ENCODE measurements at places on chromosomes 1 and 21.

DNA sequence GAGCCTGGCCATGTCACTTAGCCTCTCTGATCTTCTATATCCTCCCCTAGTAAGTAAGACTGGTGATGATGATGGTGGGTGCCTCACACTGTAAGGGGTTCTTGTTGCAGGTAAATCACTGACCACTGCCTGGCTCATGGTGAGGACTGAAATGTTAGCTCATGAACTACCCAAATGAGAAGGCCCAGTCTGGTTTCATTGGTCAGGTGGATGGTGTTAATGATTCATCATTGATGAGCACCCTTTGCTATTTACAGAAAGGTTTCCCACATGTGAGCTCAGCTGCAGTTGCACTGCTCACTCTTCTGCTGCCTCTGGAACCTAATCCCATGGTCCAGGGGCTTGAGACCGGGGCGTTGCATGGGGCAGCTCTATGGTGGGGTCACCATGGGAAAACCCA lies 417.7 kb downstream of the PRDM2 start:
- no peak for DNase-seq

DNA sequence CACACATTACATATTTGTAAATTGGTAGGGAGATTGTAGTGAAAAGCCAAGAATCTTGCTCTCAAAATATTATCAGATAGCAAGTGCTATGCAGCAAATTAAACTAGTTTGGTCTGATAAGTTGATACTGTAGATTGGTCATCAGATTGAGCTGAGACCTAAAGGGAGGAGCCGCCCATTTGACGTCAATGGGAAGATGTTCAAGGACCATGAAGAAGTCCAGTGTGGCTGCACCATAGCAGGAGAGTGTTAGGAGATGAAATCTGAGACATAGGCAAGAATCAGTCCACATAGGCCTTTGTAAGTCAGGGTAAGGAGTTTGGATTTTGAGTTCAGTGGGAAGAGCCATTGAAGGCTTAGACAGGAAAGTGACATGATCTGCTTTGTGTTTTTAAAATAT lies 16.3 kb downstream of the ZMPSTE24 start:
- DNase-seq: no peak

DNA sequence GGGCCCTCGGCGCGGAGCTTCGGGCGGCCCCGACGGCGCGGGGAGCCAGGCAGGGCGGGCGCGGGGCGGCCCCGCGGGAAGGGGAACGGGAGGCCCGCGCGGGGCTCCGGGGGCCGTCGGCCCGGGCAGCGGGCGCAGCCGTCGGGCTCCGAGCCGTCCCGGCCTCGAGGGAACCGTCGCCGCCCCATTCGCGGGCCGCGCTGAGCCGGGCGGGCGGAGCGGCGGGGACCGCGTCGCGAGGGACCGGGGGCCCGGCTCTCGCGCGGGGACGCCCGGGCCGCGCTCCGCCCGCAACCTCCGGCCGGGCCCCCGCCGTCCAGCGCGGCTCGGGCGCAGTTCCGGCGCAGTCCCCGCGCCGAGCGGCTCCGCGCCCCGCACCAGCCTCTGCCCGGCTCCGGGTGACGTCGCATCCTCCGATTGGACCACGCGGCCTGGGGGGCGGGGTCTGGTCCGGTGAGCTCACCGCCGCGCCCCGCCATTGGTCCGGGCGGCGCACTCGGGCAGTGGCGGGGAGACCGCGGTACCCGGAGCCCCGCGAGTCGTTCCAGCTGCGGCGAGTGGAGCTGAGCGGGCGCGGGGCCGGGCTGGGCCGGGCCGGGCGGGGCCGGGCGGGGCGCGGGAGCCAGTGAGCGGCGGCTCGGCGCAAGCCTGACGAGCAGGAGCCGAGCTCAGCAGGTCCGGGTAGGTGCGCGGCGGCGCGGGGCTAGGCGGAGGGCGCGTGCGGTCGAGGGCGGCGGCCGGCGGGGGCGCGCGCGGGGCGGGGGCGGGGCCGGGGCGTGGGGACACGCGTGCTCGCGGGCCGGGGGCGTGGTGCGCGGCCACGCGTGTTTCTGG lies 66.7 kb upstream of the VAMP3 start:
- peak; percentile 97 for DNase-seq

DNA sequence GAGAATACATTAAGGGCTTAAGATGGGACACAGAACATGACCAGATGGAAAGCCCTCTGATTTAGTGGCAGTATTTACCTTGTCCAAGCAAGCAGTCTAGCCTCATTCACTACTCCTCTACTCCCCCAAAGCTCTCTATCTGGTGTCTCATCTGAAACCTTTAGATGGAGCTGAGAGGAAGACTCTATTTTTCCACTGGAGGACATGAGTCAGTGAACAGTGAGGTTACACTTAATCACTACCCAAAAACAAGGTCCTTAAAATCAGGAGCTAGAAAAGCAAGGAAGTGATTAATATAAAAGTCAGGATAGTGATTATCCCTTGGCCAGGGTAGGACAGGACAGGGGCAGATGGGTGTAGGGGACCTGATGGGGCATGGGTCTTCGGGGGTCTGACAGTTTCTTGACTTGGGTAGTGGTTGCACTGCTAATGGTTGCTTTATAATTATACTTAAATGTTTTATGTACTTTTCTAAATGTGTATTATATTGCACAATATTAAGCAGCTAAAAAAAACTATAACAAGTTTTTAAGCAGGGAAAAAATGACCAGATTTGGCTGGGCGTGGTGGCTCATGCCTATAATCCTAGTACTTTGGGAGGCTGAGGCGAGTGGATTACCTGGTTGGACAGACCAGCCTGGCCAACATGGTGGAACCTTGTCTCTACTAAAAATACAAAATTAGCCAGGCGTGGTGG lies 3.0 kb downstream of the PTPN22 start:
- no peak for DNase-seq

- peak; percentile 54 for DNase-seq
Measured at GRCh38 chr1:95086949-95087533, 14.3 kb upstream of the ALG14 start.

DNA sequence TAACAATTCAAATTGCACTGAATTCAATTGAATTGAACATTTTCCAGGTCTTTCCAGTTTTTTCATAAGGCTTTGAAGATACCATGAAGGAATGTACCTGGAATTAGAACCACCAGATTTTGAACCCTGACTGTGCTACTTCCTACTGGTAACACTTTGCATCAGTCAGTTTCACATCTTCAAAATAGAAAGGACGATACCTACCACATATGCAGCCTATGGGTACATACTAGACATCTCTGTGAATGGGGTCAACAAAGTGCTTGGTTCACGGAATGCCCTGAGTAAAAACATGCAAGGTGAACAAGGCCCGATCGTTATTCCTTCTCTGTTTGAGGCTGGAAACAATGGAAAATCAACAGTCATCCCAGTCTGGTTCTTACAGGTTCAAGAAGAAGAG lies 41.2 kb upstream of the WLS start:
- no peak for DNase-seq

GRCh38 chr1:62294261-62294660 lies 25.0 kb downstream of the KANK4 start:
- DNase-seq: no peak

DNA sequence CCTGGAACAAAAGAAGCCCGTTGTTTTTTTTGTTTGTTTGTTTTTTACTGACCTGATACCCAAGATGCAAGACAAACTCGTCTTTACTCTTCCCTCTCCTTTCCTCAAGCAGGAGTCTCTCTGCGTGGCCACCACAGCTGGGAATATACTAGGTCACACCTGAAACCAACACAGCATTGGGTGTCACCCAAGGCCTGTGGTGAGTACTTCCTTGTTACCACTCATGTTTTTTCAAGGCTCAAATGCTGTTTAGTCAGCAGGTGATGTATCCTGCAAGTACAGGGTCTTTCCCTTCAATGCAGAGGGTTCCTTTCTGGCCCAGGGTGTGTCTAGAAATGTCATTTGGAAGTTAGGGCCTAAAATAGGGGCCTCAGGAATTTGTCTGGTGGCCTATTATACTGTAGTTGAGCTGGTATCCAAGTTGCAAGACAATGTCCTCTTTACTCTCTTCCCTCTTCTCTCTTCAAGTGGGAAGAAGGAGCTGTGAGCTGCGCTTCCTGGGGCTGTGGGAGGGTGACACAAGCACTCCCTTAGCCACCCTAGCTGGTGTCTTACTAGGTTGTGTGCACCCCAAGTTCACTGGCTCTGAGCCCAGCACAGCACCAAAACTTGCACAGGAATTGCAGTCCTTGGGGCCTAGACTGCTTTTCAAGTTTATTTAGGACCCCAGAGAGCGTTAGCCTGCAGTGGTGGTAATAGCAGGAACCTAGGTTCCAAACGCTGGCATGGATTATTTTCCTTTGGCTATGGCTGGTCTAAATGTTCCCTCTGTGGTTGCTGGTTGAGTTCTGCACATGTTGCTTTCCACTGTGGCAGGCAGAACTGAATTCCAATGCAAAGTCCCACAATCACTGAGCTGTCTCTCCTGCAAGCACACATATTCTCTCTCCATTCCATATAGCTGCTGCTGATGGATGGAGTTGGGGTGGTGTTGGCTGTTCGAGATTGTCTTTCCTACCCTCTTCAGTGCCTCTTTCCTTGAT lies 91.4 kb upstream of the LYPLAL1 start:
- DNase-seq: no peak

GRCh38 chr21:44453120-44453519 lies 2.2 kb upstream of the LRRC3 start:
- no peak for DNase-seq

GRCh38 chr1:217067642-217068041 lies 344.4 kb upstream of the ESRRG start:
- DNase-seq: no peak

GRCh38 chr1:214579183-214579582 lies 23.8 kb upstream of the CENPF start:
- no peak for DNase-seq

DNA sequence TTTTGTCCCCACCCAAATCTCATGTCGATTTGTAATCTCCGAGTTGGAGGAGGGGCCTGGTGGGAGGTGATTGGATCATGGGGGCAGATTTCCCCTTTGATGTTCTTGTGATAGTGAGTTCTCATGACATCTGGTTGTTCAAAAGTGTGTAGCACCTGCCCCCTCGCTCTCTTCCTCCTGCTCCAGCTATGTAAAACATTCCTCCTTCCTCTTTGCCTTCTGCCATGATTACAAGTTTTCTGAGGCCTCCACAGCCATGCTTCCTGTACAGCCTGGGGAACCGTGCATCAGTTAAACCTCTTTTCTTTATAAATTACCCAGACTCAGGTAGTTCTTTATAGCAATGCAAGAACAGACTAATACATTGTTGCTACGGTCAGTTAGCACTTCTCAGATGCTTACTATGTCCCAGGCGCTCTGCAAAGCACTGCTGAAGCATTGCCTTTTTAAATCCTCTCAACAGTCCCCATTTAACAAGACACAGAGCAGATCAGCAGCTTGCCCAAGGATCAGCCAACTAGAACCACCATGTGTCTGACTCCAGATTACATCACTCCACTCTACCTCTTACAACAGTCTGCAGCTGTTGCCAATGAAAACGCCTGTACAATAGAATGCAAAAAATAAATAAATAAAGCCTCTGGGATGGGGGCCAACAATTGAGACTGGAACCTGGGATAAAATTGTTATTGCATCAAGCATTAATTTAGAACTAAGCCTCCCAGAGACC lies 52.4 kb upstream of the USP1 start:
- DNase-seq: peak; percentile 67

- no peak for DNase-seq
Measured at GRCh38 chr1:55146781-55147180, 68.4 kb downstream of the USP24 start.

DNA sequence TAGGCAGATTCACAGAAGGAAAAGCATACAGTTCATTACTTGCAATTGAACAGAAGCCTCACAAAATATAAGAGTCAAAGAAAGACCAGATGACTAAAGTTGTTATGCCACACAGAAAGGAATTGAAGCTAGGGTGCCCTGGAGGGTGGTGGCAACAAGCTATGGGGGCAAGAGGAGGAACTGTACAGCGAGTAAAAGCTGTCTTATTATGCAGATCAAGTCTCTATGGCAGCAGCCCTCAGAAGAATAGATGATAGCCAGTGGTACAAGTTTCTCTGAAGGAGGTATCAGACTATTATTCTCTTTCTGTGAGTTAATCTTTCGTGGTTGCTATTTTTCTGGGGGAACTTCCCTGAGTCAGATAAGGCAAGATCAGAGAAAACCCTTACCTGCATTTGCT lies 72.2 kb downstream of the C21orf91 start:
- no peak for DNase-seq

DNA sequence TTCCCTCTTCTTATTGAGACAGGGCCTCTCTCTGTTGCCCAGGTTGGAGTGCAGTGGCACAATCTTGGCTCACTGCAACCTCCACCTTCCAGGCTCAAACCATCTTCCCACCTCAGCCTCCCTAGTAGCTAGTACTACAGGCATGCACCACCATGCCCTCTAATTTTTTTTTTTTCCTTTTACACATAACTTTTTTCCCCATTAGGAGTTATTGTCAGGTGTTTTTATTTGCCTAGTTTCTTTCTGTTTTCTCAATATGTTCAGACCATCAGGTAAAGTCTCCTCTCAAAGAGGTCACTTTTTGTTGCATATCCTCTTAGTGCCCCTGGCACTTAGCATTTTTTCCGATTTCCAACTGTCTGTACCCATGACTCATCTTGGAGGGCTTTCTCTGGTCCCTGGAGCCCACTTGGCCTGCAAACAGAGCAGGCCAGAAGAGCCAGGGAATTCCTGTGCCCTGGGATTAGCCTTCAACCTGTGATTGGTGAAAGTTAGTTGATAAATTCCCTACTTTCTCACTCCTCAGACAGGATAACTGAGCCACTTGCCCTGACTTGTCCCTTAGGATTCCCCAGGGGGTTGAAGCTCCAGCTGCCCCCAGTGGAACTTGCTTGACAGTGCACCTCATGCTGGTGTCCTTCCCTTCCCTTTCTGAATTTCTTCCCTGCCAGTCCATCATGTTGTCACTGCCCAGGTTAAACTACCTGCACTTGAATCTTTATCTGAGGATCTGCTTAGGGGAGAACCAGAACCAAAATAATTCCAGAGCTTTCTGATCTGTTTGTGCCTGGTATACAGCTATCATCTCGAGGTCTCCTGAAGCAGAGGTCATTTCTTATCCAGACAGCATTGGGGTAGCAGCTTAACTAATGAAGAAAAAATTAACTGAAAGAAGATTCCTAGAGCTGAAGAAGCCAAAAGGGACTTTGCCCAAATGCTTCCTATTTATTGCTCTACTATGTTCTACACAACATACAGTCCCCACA lies 2.4 kb downstream of the NTPCR start:
- no peak for DNase-seq

GRCh38 chr1:27806758-27807157 lies 23.8 kb upstream of the PPP1R8 start:
- no peak for DNase-seq

GRCh38 chr1:247833601-247834000 lies 8.1 kb downstream of the OR11L1 start:
- DNase-seq: no peak

DNA sequence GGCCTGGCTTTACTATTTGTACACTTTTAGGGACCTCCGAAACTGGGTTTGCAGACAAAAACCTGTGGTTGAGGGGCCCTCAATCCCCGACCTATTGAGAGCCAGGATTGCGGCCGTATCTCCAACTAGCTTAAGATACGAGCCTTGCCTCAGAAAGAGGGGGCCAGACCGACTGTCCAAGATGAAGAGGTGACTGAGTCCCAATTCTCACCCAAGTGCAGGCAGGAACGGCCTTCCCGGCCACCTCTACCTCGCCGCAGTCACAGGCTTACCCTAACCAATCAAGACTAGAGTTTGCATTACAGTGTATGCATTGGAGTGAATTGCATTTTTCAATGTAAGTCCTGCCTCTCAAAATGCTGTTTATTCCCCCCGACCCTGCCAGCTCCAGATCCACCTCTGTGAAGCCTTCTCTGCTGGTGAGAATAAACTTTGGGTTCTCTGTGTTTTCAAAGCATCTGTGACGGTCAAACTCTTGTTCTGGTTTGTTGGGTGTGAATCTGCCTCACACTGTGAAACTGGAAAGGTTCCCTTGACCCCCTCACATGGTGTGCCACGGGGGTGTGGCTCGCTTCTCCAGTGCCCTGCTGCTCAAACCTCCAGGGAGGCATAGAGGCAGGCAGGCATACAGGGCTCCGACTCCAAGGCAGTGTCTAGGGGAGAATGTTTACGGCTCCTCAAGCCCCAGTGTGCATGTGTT lies 62.2 kb upstream of the WLS start:
- no peak for DNase-seq
